Tibial nerve (tissue), 4 donors: ENCODE measurements at places on chromosomes 1 and 21.

GRCh38 chr1:230285351-230285750, 140.8 kb downstream of the PGBD5 start:
- no peak for DNase-seq
- H3K27me3 ChIP-seq: no peaks in the 10 kb centered on the region
- no peaks in the 10 kb centered on the region for H3K36me3 ChIP-seq

DNA sequence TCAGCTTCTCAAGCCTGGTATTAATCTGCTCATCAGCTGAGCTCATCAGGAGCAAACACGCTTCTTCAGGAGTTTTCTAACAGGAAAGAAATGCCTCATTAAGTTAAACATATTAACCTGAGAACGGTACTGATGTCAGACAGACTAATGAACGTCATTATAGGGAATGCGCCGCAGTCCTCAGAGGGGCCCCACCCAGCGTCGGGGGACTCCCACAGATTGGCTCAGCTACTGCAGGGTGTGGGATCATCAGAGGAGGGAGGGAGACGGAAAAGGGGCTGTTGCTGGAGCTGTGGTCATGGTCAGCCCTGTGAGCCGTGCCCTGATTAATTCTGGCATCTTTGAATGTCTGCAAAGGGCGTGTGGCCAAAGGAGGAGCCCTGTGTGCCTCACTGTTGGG, 348.5 kb downstream of the PTPRU start:
- no peak for DNase-seq
- no peak overlapping the region for H3K4me3 ChIP-seq
- no peak overlapping the region for H3K27ac ChIP-seq

- no peaks in the 10 kb centered on the region for H3K27me3 ChIP-seq
- no peaks in the 10 kb centered on the region for H3K4me1 ChIP-seq
- H3K27ac ChIP-seq: no peak overlapping the region
- DNase-seq: no peak
- no peaks in the 10 kb centered on the region for H3K36me3 ChIP-seq
Measured at GRCh38 chr1:177043597-177043996, 120.9 kb downstream of the ASTN1 start.

DNA sequence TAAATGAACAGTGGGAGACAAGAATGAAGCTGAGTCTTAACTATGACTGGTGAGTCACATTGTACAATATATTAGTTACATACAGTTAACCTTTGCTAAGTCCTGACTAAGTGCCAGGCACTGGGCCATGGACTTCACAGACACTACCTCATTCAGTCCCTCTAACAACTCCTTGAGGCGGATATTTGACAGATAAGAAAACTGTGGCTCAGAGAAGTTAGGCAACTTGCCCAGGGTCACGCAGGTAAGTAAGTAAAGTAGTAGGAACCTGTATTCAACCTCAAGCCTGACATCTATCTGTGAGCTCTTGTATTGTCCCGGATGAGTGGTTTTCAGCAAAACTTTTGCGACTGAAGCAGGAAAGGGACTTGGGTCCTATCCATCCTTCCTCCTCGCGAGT, 62.1 kb downstream of the GNG12 start:
- no peak for DNase-seq
- H3K4me1 ChIP-seq: peaks cover 5% of the 10 kb centered on the region
- H3K36me3 ChIP-seq: no peaks in the 10 kb centered on the region
- no peak overlapping the region for H3K4me3 ChIP-seq
